Psoas muscle (tissue), 8 donors: ENCODE measurements at places on chromosomes 6 and 20. TPM values are rescaled to one million over a fixed set of nuclear protein-coding genes. Genes with fewer than 3 reads are reported as not detected.

DNA sequence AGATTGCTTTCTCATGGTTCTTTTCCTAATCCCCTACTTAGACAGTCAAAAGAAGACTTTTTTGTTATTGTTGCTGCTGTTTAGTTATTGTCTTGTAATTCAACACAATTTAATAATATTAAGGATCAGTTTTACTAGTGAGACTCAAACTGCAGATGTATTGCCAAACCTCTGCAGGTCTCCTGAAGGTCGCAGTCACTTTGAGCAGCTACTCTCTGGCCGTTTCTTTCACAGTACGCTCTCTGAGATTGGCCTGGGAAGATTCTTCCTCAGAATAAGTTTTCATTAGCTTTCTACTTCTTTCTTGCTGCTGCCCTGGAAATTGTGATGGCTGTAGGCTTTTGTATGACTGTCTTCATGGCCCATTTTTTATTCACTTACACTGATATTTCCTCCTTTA lies 930.8 kb downstream of the QKI start:
- no peak overlapping the region for H3K4me3 ChIP-seq
- H3K4me1 ChIP-seq = no peaks in the 10 kb centered on the region
- H3K27me3 ChIP-seq = no peaks in the 10 kb centered on the region
- H3K36me3 ChIP-seq = no peaks in the 10 kb centered on the region

- peaks cover 29% of the 10 kb centered on the region for H3K4me1 ChIP-seq
- no peak overlapping the region for H3K4me3 ChIP-seq
- no peaks in the 10 kb centered on the region for H3K27me3 ChIP-seq
- no peak overlapping the region for H3K27ac ChIP-seq
- H3K36me3 ChIP-seq = no peaks in the 10 kb centered on the region
- DNase-seq = no peak
These were observed 26.8 kb downstream of the SERPINB6 start for GRCh38 chr6:2944405-2945152.

DNA sequence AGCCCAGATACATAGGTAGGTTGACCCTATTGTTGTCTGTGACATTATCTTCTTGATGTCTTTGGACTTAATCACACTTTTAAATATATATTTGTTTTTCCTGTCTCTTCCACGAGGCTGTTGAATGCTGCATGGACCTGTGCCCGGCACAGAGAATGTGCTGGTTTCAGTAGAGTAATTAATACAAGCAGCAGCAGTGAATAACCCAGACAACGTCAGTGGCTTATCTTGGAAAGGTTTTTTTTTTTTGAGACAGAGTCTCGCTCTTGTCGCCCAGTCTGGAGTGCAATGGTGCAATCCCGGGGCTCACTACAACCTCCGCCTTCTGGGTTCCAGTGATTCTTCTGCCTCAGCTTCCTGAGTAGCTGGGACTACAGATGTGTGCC lies 108.2 kb downstream of the CDH26 start:
- no peak overlapping the region for H3K4me3 ChIP-seq
- no peak overlapping the region for H3K27ac ChIP-seq
- no peaks in the 10 kb centered on the region for H3K27me3 ChIP-seq

- H3K36me3 ChIP-seq = no peaks in the 10 kb centered on the region
- H3K27ac ChIP-seq = peak overlapping the region; percentile 41
- H3K4me1 ChIP-seq = no peaks in the 10 kb centered on the region
- H3K4me3 ChIP-seq = no peak overlapping the region
- DNase-seq = no peak
- H3K27me3 ChIP-seq = no peaks in the 10 kb centered on the region
These were observed 7.2 kb downstream of the PREX1 start for GRCh38 chr20:48820649-48820973.

PRPH2 gene
- 3.0 TPM for total RNA-seq

- no peak overlapping the region for H3K4me3 ChIP-seq
- no peak overlapping the region for H3K27ac ChIP-seq
- no peak for DNase-seq
These were observed 18.3 kb upstream of the NHSL1 start for GRCh38 chr6:138517635-138518034.

GRCh38 chr20:23519556-23519955 lies 28.6 kb downstream of the CST8 start:
- no peak overlapping the region for H3K4me3 ChIP-seq
- DNase-seq = no peak
- H3K4me1 ChIP-seq = no peaks in the 10 kb centered on the region
- H3K36me3 ChIP-seq = no peaks in the 10 kb centered on the region
- no peaks in the 10 kb centered on the region for H3K27me3 ChIP-seq

DNA sequence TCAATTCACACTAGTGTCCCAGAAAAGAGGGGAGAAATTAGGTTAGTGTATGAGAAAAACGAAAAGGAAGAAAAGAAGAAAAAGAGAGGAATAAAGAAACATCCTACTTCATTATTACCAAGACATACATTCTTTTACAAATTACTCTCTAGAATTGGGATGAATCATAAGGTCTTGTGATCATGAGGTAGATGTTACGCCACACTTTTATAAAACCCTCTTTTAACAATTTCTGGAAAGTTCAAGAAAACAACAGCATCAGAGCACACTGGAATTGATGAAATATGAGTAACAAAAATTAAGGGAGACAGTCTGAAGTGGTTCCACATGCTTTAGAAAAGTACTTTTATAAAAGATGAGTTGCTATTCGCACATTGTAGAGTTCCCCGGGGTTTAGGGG lies 32.6 kb upstream of the NRSN1 start:
- H3K27me3 ChIP-seq = no peaks in the 10 kb centered on the region
- no peaks in the 10 kb centered on the region for H3K4me1 ChIP-seq
- DNase-seq = no peak
- no peak overlapping the region for H3K27ac ChIP-seq

- H3K27me3 ChIP-seq = no peaks in the 10 kb centered on the region
- H3K4me3 ChIP-seq = no peak overlapping the region
These were observed 117.3 kb downstream of the BCKDHB start for GRCh38 chr6:80223743-80224212.

- H3K36me3 ChIP-seq = no peaks in the 10 kb centered on the region
- no peak overlapping the region for H3K4me3 ChIP-seq
- DNase-seq = no peak
- H3K4me1 ChIP-seq = no peaks in the 10 kb centered on the region
- no peaks in the 10 kb centered on the region for H3K27me3 ChIP-seq
These were observed 69.9 kb upstream of the DDR1 start for GRCh38 chr6:30814146-30815040.

DNA sequence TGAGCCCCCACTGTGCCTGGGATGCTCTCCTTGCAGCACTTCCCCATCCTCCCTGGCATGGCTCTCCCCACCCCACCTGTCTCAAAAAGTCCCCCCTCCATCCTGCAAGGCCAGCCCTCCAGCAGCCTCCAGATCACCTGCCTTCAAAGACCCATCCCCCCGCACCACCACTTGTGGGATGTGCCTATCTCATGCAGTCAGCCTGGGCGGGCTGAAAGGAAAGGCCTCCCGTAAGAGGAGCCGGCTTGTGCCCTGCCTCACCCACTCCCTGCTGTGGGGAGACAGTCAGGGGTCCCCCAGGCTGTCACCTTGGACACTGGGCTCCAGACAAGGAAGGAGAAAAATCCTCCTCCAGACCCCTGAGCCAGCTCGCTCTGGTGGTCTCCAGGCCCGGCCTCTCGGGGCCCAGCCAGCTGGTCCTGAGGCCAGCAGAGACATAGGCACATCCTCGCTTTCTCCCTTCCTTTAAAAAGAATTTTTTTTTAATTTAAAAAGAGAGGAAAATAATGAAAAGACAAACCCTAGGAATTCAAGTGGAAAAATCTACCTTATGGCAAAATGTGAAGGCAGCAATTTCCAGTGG lies 77.3 kb downstream of the GRM4 start:
- peaks cover 3% of the 10 kb centered on the region for H3K4me1 ChIP-seq
- H3K27me3 ChIP-seq = no peaks in the 10 kb centered on the region
- no peaks in the 10 kb centered on the region for H3K36me3 ChIP-seq

DNA sequence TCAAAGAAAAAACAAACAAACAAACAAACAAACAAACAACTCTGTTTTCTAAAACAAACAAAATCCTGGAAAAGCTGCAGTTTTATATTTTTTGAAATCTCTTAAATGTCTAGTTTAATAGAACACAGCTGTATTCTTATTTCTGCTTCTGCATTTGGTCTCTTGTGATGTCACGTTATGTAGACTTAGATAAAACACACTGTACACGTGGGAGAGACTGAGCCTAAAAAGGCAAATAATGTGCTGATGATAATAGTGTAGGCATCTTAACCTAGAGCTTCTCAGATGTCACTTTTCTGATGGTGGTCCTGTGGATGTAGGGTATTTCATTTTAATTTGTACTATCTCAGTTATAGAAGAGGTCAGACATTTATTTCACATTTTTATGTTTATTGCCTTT lies 261.7 kb downstream of the UTRN start:
- no peak overlapping the region for H3K27ac ChIP-seq
- H3K36me3 ChIP-seq = peaks cover 70% of the 10 kb centered on the region
- H3K4me3 ChIP-seq = no peak overlapping the region
- H3K27me3 ChIP-seq = no peaks in the 10 kb centered on the region
- no peak for DNase-seq

- DNase-seq = no peak
- no peaks in the 10 kb centered on the region for H3K36me3 ChIP-seq
- no peaks in the 10 kb centered on the region for H3K27me3 ChIP-seq
- H3K4me3 ChIP-seq = no peak overlapping the region
These were observed 102.2 kb upstream of the KCNG1 start for GRCh38 chr20:51125105-51125504.

GRCh38 chr20:4060856-4061695 lies 45.7 kb upstream of the RNF24 start:
- H3K4me1 ChIP-seq = peaks cover 11% of the 10 kb centered on the region
- no peak for DNase-seq
- no peaks in the 10 kb centered on the region for H3K27me3 ChIP-seq
- no peak overlapping the region for H3K27ac ChIP-seq
- no peaks in the 10 kb centered on the region for H3K36me3 ChIP-seq
- H3K4me3 ChIP-seq = no peak overlapping the region

DNA sequence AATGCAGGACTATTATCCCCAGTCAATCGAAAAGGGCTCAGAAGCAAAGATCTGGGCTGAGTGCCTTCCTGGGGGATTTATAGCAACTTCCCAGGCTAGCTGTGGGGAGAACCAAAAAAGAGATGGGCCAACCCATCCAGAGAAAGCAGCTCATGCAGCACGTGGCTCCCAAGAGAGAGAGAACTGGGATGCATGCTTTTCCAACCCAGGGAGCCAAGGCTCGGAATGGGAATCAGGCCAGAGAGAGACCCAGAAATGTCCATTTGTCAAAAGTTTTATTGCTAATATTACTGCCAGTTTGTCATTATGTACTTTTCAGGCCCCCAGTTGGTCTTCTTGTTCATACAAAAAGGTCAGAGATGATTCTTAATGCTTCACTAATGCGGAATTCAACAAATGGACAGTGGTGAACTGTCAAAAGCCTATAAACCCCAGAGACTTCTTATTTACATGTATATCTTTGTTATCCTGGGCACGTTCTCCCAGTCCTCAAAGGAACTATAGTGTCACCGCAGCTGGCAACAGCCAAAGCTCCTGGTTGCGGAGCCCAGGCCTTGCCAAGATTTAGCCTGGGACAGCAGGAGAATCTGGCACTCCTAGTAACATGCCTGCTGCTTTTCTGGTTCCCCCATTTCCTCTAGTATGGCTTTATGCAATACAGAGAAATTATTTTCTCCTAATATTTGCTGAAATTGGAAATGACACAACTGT lies 139.1 kb upstream of the POU3F2 start:
- no peak for DNase-seq
- no peaks in the 10 kb centered on the region for H3K27me3 ChIP-seq
- H3K36me3 ChIP-seq = no peaks in the 10 kb centered on the region
- no peak overlapping the region for H3K4me3 ChIP-seq

DNA sequence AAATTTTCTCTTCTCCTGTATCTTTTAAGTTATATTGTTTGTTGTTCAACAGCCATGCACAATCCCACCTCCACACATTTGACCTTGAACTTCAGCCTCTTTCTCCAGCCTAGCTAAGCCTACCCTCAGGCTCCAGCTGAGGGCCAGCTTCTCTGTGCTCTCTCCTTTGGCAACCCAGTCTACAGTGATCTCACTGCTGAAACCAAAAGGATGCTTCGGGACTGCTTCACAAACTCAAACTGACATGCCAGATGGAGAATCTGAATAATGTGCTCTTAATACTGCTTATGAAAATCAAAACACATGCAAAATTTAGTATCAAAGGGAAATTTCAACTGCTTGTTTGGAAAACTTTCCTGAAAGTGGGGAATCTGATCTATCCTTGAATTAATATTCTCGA lies 16.1 kb upstream of the RIN2 start:
- H3K4me3 ChIP-seq = no peak overlapping the region
- no peak overlapping the region for H3K27ac ChIP-seq
- peaks cover 8% of the 10 kb centered on the region for H3K4me1 ChIP-seq
- H3K27me3 ChIP-seq = no peaks in the 10 kb centered on the region
- no peaks in the 10 kb centered on the region for H3K36me3 ChIP-seq

TMC2 gene
- not detected for total RNA-seq

GRCh38 chr6:35300848-35301247 lies 3.2 kb downstream of the DEF6 start:
- DNase-seq = no peak
- no peaks in the 10 kb centered on the region for H3K27me3 ChIP-seq
- peaks cover 19% of the 10 kb centered on the region for H3K4me1 ChIP-seq
- no peak overlapping the region for H3K27ac ChIP-seq
- peaks cover under 1% of the 10 kb centered on the region for H3K36me3 ChIP-seq

DNA sequence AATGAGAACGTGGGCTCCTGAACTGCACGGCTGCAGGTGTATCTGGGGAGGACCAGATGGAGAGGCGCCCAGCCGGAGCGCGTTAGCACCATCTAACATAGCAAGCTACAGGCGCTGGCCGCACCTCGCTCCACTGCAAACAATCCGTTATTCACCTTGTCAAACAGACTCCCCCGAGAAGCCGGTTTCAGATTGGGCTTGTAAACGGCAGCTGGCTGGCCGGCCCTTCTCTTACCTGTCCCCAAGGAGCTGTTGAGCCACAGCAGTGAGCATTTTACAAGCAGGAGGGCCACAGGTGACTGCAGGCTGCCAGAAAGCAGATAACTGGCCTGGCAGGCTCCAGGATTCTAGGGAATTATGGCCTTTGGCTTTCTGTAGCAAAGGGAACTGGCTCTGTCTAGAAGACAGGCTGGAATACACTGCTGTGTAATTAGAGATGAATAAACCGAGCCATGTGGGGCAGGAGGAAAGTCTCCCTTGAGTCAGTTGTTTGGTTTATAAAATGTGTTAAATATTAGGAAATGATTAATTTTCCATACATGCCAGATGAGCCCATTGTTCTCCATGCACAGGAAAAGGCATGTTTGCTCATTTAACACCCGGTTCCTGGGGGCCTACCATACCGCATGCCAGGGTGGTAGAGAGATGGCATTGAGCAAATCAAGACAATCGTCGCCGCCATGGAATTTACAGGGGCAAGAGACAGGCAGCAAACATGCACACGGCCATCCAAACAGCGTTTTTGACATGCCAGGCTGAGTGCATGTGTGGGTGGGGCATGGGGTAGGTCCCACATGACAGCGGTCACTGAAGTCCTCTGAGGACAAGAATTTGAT lies 159.3 kb downstream of the NFATC2 start:
- H3K27ac ChIP-seq = no peak overlapping the region
- H3K36me3 ChIP-seq = no peaks in the 10 kb centered on the region
- no peak overlapping the region for H3K4me3 ChIP-seq
- no peaks in the 10 kb centered on the region for H3K27me3 ChIP-seq
- no peak for DNase-seq

BMP6 gene
- 3.6 TPM for total RNA-seq
